ENCODE measurements at places on chromosomes 4 and X.
A peak's percentile ranks its signal among the peaks of the same experiment; 100 is the strongest.

DNA sequence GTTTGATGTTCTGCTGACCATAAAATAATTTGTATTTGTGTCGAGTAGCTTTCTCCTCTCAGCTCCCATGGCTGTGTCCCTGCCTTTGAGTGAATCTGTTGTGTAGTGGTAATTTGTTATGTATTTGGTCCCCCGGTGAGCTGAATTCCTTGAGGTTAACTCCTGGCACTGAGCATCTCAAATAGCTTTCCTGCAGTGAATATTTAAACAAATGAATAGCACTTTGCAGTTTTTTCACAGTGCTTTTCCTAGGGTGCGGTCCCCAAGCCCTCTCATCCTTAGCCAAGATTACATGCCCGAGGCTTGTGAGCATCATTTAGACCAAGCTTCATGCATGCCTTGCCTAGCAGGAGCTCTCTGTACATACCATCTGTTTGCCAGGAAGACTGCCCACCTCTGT lies 74.2 kb downstream of the CLDN34 start:
- DNase-seq = peak; percentile 59

DNA sequence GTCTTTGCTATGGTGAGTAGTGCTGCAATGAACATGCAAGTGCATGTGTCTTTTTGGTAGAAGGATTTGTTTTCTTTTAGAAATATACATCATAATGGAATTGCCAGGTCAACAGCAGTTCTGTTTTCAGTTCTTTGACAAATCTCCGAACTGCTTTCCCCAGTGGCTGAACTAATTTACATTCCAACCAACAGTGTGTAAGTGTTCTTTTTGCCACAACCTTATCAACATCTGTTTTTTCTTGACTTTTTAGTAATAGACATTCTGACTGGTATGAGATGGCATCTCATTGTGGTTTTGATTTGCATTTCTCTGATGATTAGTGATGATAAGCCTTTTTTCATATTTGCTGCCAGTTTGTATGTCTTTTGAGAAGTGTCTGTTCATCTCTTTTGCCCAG lies 406.3 kb downstream of the DTHD1 start:
- no peak for DNase-seq

DNA sequence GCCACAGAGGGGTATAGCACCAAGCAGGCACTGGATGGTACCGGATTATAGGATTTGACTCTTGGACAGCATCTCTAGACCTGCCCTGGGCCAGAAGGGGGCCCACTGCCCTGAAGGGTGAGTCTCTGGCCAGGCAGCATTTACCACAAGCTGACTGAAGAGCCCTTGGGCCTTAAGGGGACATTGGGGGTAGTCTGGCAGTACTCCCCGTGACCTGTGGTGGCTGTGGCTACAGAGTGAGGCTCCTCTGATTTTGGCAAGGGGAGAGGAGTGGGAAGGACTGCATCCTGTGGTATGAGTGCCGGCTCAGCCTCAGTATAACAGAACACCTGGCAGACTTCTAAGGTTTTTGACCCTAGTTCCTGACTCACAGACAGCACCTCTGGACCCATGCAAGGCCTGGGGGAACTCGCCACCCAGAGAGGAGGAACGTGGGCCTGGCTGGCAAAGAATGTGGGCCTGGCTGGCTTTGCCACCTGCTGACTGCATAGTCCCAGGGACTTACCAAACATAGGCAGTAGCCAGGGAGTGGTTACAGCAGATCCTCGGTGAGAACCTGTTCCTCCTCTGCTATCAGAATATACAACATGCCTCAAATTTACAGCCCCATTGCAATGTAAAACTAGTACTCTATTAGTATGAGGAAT lies 48.1 kb downstream of the ABCB7 start:
- no peak for DNase-seq

GRCh38 chrX:1767026-1767425 lies 152.2 kb downstream of the ASMT start:
- DNase-seq = no peak

GRCh38 chr4:92090887-92091286 lies 212.9 kb upstream of the GRID2 start:
- no peak for DNase-seq

DNA sequence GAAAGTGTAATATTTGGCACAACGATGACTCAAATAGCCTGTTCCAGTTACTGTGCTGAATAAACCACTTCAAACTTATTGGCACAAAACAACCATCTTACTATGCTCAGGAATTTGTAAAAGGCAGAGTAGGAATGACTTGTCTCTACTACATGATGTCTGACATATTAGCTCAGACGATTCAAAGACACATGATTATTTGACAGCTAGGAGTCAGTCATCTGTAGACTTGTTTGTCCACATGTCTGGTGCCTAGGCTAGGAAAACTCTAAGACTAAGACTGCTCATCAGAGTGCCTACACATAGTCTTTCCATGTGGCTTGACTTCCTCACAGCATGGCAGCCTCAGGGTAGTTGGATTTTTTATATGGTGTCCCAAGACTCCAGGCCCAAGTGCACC lies 154.5 kb downstream of the FANCB start:
- DNase-seq = peak; percentile 10

DNA sequence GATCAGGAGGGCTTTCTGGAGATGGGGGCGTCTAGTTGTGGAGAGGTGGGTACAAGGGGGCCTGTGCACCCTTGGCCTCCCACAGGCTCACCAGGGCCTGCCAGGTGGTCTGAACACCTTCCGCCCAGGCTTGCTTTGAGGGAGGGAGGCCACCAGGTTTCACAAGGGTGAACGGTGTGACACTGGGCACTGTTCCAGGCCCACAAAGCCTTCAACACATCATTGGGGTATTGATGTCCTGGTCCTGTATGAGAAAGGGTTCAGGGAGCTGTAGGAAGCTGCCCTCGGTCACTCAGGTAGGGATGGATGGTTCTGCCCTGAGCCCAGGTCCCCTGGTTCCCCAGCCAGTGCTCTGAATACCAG lies 6.0 kb downstream of the HTRA3 start:
- no peak for DNase-seq

Data from EH (cell line).